Esophagus squamous epithelium (tissue), 5 donors: ENCODE measurements at places on chromosomes 11 and 22.

GRCh38 chr11:17887779-17888178, 125.1 kb downstream of the SERGEF start:
- no peak for DNase-seq

DNA sequence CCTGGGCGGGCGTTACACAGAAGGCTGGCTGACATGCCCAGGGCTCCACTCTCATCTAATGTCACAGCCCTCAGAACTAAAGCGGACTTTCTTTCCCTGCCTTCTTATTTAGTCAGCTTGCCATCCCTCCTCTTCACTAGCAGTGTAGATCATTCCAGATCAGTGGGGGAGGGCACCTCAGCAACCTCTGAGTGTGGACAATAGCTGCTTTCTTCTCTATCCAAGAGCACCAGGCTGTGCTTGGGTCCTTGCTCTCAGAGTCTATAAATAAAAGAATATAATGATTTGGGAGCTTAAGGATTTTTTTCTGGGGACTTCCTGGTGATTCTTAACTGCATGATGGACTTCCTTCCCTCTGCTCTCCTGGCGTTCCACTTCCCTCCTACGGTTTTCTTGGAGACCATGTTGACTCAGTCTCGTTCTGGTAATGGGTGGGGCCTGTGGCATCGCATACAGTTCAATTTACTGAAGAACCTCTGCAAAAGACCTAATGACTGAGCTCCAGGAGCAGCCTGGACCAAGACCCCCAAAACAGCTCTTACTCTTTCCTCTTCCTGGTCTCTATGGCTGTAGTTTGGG, 2.9 kb upstream of the HMBS start:
- DNase-seq, result no peak

DNA sequence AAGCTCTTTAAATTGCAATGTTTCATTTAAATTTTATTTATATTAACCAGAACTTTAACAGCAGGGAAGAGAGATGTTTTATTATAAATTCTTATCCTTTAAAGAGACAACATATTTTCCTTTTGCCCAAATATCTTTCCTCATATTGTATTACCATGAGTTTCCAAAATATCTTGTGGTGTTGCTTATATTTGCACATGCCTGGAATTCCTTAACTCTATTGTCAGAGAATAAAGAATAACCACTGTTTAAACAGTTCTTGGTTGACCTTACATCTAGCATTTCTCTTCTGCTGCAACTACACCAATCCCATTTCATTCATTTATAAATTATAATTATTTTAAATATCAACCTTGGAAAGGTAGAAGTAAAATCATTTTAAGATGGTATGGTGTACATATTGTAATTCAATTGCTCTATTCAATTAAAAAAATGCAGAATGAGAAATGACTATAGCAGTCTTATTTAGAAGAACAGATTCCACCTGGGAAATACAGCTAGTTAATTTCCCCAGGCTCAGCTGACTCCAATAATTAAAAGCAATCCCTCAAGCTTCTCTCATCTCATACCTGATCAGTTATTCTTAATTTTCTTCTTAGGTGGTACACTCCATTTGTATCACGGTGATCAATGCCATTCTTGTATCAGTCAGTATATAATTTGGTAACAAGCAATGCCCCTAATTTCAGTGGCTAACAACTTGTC, 923.3 kb downstream of the KCNA4 start:
- no peak for DNase-seq

DNA sequence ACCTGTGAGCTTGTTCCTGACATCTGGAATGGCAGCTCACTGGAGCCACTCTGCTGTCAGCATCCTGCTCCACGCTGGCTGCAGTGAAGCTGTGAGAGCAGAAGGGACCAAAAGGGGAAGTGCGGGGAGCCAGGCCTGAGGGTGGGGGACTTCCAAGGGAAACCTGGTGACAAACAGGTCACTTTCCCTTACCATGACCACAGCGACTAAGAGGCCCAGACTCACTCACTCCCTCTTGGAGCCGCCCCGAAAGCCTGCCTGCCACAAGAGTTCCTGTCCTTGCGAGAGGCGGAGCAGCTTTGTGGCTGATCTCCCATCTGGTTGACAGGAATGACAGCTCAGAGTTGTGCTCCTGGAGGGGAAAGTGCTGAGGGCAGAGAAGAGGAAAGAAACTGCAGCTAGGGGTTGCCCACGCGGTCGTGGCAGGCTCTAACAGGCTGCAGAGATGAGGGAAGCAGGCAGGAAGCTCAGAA, 183.8 kb upstream of the NTM start:
- DNase-seq, result no peak

DNA sequence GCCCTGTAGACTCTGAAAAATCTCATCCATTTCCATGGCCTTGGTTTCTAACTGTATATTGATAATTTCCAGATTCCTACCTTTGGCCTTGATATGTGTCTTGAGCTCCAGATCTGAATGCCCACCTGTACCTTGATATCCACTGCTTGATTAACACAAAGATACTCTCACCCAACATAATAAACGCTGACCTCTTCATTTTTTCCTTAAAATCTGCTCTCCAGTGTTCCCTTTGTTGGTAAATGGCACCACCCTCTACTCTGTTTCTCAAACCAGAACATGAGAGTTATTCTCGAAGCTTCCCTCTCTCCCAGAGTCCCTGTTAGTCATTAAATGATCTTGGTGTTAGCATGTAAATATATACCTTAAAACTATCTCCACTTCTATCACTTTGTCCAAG, 13.4 kb downstream of the TUG1 start:
- no peak for DNase-seq

GRCh38 chr11:11427542-11427941, 74.5 kb upstream of the CSNK2A3 start:
- DNase-seq, result no peak

- DNase-seq, result no peak
These were observed 14.6 kb upstream of the POLD3 start for GRCh38 chr11:74577624-74578396.

DNA sequence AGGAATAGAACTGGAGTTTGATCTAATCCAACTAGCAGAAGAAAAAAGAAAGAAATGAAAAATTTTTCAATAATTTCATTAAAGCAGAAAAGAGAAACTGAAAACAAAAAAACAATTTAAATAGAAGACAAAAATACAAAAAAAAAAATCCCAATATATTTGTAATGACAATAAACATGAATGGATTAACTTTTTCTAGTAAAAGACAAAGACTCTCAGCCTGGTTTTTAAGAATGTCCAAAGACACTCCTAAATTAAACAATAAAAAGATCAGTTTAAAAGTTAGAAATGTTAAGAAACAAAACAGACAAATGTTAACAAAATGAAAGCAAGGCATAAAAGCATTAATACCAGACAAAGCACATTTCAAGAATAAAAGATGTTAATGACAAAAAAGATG, 50.3 kb upstream of the ME3 start:
- DNase-seq, result no peak

- no peak for DNase-seq
These were observed 263.3 kb upstream of the PLET1 start for GRCh38 chr11:112523951-112524350.

GRCh38 chr11:94139416-94139815, 10.8 kb downstream of the PANX1 start:
- no peak for DNase-seq

- DNase-seq, result no peak
These were observed 534.3 kb downstream of the NTM start for GRCh38 chr11:131904756-131905155.

GRCh38 chr11:63621071-63621470, 6.8 kb upstream of the PLAAT3 start:
- no peak for DNase-seq

- no peak for DNase-seq
These were observed 41.2 kb upstream of the ANO5 start for GRCh38 chr11:22151649-22152197.

DNA sequence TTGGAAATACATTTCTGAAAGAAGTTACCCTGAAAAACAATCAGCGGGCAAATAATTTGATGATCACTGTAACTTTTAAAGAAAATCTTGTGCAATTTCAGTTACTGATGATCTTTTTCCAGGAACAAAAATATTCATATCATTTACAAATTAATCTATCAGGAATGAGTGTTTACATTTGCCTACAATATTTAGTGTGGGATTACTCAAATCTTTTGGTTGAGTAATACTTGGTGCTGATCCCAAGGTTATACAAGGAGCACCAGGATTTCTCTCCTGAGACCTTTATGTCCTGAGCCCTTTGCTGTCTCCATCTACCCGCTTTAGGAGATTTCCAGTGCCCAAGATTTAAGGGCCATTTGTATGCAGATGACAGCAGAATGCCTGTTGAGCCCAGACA, 116.1 kb downstream of the ATXN10 start:
- DNase-seq, result no peak

- DNase-seq, result no peak
These were observed 89.7 kb downstream of the GAB2 start for GRCh38 chr11:78327945-78328344.
